ENCODE measurements at places on chromosomes 5 and 9. TPM values are rescaled to one million over a fixed set of nuclear protein-coding genes. Genes with fewer than 3 reads are reported as not detected.

ARSI gene
- 1.4 TPM for total RNA-seq

CD14 gene
- total RNA-seq: 17.6 TPM

CCDC187 gene
- total RNA-seq: 0.09 TPM

HTR1A gene
- total RNA-seq: 5.0 TPM

SLIT3 gene
- total RNA-seq: 7.3 TPM

FOXD4L5 gene
- 0.64 TPM for total RNA-seq

PLCXD3 gene
- 10.6 TPM for total RNA-seq

GHR gene
- 7.3 TPM for total RNA-seq

ACTBL2 gene
- not detected for total RNA-seq

- no peak for DNase-seq
These were observed 9.2 kb upstream of the ISL1 start for GRCh38 chr5:51373880-51374523.

- no peak for DNase-seq
These were observed 424.0 kb upstream of the ZNF462 start for GRCh38 chr9:106438928-106439327.

GRCh38 chr5:105816961-105817360 lies 1853.8 kb downstream of the EFNA5 start:
- no peak for DNase-seq

- DNase-seq: no peak
These were observed 8.5 kb downstream of the RGMB start for GRCh38 chr5:98781964-98782363.

GRCh38 chr5:138711087-138711486 lies 42.1 kb upstream of the CTNNA1 start:
- DNase-seq: no peak

DNA sequence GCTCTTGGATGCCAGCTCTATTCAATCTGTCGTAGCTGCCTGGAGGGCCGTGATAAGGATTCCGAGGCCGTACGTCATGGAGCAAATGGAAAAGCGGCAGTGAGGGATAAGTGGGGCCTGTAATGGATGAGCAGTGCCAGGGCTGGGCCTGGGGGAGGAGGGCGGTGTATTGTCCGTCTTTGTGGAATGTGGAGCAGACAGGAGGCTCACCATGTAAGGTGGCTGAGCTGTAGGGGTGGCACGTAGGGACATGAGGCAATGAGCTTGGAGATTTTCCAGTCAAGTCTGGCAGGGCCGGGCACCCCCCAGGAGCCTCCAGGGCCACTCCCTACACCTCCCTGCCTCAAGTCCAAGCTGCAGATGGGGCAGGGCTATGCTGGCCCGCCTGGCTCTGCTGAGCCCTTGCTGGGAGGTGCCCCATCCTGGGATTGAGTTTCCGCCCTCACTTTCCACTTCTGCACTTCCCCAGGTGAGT lies 29.2 kb downstream of the NCS1 start:
- no peak for DNase-seq

DNA sequence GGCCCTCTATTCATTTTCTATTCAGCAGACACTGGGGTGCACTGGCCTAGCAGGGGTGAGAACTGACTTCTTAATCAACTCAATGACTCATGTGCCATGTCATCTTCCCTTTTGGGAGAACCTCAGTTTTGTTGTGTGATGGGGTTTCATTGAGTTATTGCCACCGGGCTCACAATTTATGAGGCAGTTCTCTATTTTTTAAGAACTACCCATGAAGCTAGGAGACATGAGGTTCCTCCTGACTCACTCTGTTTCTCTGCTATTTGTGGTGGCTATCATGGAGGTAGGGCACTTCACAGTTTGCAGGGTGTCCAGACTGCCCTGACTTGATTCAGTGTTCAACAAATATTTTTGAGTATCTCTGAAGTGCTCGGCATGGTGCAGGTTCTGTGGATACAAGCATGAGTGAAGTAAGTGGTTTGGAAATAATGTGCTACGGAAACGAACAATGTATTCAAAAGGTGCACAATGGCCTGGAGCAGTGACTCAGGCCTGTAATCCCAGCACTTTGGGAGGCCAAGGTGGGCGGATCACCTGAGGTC lies 39.3 kb downstream of the SPARC start:
- no peak for DNase-seq

DNA sequence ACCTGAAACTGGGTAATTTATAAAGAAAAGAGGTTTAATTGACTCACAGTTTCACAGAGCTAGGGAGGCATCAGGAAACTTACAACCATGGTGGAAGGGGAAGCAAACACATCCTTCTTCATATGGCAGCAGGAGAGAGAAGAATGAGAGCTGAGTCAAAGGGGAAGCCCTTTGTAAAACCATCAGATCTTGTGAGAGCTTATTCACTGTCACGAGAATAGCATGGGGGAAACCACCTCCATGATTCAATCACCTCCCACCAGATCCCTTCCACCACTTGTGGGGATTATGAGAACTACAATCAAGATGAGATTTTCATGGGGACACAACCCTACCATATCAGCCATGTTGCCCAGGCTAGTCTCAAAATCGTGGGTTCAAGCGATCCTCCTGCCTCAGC lies 143.4 kb downstream of the FGF18 start:
- DNase-seq: no peak

DNA sequence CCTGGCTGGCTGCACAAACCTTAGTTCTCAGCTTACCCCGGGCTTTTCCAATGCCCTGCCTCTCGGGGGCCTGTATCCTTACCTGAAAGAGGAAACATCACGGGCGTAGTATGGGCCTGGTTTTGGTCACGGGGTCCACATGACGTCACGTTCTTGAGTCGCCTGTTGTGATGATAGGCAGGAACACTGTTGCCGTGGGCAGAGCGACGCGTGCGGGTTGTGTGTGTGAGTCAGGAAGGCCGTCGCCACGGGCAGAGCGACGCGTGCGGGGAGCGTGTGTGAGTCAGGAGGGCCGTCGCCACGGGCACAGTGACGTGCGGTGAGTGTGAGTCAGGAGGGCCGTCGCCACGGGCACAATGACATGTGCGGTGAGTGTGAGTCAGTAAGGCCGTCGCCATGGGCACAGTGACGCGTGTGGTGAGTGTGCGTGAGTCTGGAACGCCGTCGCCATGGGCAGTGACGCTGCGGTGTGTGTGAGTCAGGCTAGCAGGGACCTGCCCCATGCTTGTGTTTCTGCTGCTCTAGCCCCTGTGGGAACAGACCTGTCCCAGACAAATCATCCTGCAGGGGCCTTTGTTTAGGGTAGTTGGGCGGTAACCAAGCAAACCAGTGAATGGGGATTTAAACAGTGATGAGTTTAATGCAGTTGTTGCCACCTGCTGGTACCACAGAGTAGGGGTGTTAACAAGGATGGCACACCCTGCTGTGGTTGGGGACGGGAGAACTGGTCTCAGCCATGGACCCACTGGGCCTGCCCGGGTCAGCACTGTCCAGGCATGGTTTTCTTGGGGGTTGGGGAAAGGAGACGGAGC lies 19.8 kb downstream of the TRIP13 start:
- no peak for DNase-seq

- DNase-seq: no peak
These were observed 213.0 kb downstream of the SPOCK1 start for GRCh38 chr5:137286025-137286610.

- no peak for DNase-seq
These were observed 8.9 kb upstream of the NREP start for GRCh38 chr5:111765613-111766571.

DNA sequence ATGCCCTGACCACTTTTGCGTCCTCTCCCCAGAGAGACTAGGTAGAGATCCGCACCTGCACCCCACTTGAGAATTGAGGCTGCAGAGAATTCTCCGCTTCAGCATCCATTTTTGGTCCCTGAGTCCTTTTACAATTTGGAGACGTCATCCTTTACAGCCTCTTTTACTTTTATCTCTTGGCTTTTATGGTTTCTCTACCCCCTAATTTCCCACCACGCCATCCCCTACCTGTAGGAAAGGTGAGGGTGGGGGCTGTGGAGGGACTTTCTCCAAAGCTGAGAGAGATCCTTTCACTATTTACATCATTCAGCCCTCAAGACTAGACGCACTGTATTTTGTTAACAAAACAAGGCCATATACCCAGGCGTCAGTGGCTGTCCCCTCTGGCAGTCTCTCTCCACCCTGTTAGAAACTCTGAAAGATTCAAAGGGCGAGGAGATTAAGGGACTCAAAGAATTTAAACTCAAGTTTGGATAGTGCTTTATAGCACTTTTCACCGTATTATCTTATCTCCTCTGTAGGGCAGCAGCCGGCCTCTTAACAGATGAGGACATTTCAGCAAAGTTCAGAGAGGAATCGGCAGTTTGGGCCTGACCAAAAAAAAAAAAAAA lies 1.7 kb downstream of the MSX2 start:
- no peak for DNase-seq

- DNase-seq: no peak
These were observed 346.4 kb downstream of the ARL15 start for GRCh38 chr5:53963958-53964357.

DNA sequence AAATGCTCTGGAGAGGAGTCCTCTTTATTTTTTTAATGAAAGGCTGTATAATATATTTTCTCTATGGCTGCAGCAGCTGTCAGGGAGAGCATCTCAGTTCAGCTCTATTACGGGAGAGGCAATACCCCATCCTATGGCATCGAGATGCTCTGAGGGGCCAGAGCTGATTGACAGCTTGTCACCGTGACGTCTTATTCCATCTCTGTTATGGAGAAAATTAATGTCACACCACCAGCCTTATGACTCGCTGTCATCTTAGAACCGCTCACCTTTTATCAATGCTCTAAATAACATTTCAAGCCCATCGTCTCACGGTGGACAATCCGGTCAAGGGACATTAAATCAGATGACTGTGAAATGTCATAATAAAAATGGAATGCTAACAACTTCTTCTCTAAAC lies 273.5 kb downstream of the SLF1 start:
- DNase-seq: no peak

GRCh38 chr9:7164440-7165330 lies 406.9 kb downstream of the KDM4C start:
- DNase-seq: no peak

DNA sequence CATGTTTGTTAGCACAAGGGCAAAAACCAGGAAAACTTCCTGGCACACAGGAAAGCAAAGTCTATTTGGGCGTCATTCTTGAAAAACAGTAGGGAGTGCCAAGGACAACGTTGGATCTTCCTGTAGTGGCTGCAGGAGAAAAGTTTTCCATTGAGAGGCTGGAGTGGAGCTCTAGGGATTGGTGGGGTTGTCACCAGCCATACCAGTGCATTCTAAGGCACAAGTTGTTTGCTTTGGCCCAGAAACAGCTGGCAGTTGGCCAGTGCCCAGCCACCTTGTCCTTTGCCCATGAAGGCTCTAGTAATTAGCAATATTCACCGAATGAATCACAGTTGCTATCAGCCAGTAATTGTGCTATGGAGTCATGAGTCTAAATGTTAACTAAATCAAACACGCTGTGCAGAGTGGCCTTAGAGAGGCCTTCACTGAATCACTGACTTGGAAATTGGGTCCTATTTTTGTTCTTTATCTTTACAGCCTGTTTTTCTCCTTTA lies 26.4 kb downstream of the TNFSF15 start:
- no peak for DNase-seq

GRCh38 chr9:137034709-137035506 lies 3.0 kb upstream of the FUT7 start:
- DNase-seq: peak; percentile 92

DNA sequence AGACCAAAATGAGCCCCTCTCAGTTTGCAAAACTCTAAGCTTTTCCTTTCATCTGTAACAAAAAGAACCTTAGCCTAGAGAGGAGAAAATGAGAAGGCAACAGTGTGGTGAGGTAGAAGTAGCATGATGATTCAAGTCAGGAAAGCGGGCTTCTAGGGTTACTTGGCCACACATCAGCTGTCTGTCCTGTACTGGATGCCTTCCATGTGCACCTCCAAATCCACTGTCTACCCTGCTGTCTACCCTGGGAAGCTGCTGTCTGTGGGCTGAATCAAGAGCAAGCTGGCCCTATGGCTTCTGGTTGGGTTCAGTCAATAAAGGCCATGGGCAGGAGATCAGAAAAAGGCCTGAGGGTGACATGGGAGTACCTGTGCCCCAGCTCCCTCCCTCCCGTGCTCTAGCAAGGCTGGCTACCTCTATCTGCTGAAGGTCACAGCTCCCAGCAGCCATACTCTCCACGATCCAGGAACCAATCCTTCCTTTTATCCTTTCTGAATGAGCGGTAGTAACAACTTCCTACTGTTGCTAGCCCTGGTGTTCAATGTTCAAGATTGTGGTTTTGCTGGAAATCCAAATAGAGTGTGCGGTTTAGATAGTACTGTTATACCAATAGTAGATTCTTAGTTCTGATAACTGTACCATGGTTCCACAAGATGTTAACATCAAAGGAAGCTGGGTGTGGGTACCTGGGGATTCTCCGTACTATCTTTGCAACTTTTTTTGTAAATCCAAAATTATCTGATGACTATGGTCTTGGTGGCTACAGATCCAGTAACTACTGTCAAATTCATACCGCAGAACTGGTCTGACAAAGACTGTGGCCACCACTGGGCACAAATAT lies 191.0 kb downstream of the ESM1 start:
- no peak for DNase-seq

Data from cerebellum (tissue), 4 donors.